ENCODE measurements at places on chromosomes 5 and 9.
A peak's percentile ranks its signal among the peaks of the same experiment; 100 is the strongest.

- no peak for DNase-seq
Observed at GRCh38 chr5:59711310-59711709, 182.2 kb downstream of the PDE4D start.

DNA sequence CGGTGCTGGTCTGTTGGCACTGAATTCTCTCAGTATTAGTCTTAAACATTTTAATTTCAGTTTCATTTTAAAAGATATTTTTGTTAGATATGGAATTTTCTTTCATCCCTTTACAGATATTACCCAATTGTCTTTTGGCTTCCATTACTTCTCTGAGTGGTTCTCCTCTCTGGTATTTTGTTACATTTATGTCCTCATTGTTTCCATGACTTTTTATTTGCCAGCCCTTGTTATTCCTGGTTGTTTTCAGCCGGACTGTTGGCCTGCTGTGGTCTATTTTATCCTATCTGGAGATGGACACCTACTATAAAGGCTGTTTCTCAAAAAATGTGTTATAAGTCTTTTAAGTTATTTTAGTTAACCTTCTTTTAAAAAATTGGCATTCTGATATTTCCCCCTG lies 117.2 kb downstream of the ARHGEF28 start:
- no peak for DNase-seq

GRCh38 chr9:105066275-105066865 lies 138.4 kb upstream of the ABCA1 start:
- no peak for DNase-seq

DNA sequence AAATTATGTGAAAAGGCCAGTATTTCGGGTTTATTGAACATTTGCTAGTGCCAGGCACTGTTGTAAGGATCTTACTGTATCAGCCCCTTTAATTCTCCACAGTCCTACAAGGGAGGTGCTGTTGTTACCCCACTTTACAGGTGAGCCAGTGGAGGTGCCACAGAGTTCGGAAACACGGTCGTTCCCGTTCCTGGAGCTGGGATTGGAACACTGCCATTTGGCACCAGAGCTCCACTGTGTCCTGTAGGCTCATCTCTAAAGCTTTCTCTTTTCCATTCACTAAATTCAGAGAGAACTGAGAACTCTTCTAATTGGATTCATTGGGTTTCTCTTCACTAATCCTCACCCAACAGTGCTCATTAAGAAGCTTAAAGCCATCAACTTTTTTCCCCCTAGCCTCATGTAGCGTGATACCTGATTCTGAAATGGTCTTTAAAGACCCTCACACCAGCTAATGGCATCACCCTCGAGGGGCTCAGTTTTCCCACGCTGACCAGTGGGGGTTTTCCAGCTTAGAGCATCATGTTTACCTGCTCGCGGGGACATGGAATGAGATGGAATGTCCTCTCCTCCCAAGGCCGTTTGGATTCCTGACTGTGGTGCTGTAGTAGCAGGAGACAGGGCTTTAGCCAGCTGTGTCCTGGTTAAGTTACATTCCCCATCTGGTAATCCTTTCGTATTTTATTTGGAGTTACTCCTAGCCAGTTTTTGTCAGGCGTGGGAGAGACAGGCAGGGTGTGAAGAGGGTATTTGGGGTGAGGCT lies 5.8 kb downstream of the ERGIC1 start:
- no peak for DNase-seq

- DNase-seq, result no peak
Observed at GRCh38 chr5:159866093-159866492, 50.2 kb upstream of the ADRA1B start.

- DNase-seq, result no peak
Observed at GRCh38 chr9:129163753-129164152, 14.3 kb downstream of the IER5L start.

DNA sequence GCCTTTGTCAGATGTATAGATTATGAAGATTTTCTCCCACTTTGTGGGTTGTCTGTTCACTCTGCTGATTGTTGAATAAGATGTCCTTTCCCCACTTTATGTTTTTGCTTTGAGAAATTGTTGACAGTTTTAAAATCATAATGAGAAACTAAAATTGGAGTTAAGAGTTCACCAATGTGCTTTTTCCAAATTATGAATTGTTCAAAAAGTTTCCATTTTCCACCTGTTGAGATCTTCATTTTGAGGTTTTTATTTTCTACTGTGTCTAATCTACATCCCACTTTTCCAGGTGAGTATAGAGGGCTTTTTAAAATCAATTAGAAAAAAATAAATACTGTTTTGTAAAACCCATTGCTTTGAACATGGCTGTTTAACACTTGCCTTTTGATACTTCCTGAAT lies 55.8 kb downstream of the LNPEP start:
- no peak for DNase-seq

GRCh38 chr5:133062276-133062675 lies 10.5 kb downstream of the HSPA4 start:
- no peak for DNase-seq

GRCh38 chr9:136051837-136052471 lies 43.1 kb downstream of the NACC2 start:
- DNase-seq, result peak; percentile 46

DNA sequence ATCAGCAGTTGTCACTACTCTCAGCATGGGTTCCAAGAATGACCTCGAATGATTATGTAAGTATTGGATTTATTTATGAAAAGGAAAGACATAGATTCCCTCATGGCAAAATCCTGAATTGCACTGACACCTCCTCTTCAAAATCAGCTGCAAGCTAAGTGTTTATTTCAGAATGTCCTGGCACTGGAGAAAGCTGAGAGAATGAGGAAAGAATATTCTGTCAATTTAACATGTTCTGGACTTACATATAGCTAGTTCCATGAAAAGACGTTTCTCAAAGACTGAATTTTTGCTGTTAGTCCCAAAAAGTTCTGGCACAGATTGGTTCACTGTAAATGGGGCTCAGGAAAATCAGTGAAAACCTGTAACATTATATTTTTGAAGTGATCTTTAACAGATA lies 120.3 kb downstream of the NREP start:
- DNase-seq, result no peak

DNA sequence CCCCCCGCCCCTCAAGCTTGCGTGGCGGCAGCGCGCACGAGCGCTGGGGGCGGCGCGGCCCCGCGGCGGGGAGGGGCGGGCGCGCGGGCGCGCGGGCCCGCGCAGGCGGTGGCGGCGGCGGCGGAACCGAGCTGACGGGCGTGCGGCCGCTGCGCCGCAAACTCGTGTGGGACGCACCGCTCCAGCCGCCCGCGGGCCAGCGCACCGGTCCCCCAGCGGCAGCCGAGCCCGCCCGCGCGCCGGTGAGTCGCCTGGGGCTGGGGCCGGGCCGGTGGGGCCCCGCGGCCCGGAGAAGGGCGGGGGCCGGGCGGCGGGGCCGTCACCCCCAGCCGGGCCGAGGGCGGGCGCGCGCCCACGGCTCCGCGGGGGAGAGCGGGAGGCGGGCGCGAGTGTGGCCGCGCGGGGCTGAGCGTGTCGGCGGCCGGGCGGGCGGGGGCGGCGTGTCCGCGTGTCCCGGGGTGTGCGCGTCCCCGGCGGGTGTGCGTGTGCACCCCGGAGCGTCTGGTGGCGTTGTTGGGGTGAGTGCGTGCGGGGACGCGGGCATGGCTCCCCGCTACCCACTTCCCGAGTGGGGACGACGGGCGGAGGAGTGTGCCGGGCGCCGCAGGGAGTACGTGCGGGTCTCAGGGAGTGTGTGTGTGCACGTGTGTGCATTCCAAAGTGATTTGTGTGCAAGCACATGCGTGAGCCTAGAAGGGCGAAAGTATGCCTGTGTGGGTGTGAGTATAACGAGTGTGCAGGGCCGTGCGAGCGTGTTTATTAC lies at the start of gene NEK6:
Gene NEK6 (plus strand): TSS at position 106 of the 763 bp plus-strand sequence. CDS start 44,016 bp downstream, outside the sequence.
- no peak for DNase-seq
